Fibroblast of gingiva (primary cell): ENCODE measurements at places on chromosomes 16 and 17.
A peak's percentile ranks its signal among the peaks of the same experiment; 100 is the strongest.

- DNase-seq: no peak
Measured at GRCh38 chr16:88416686-88417085, 33.9 kb downstream of the ZNF469 start.

GRCh38 chr17:59825533-59826322, 67.0 kb downstream of the TUBD1 start:
- peak; percentile 97 for DNase-seq

DNA sequence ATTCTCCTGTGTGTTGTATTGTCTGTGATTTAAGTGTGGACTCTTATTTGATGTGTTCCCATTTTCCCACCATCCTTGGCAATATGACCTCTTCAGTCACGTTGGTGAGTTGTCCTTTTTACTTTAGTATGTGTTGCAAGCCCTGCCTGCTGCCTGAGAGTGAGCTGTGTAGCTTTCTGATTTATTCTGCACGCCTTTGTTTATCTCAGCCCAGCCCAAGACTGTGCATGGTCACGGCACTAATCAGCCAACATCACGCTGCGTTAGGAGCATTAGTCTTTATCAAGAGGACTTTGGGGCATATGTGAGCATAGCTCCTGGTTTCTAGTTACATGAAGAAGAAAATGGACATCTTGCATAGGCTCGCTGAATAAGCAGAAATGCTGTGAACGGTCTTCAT, 6.0 kb downstream of the TOM1L1 start:
- no peak for DNase-seq

- no peak for DNase-seq
Measured at GRCh38 chr16:83806731-83807130, 1.0 kb upstream of the HSBP1 start.

- DNase-seq: peak; percentile 97
Measured at GRCh38 chr17:59842901-59843652, 49.7 kb downstream of the TUBD1 start.

DNA sequence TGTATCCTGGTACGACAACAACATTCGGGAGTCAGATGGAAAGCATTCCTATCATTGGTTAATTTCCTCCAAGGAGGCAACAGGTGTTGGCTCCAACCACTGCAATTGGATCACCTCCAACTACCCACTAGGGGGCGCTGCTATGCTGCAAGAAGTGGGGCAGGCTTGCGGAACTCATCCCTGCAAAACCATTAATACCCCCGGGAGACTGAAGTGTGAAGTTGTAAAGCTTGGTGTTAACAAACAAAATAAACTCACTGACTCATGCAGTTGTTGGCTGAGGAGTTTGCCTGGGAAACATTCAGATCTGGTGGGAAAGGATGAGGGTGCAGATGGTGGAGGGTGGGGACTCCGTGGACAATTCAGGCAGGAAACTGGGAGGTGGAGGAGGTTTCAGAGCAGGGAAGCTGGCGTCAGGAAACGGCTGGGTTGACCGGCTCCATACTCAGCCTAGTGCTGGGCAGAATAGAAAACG, 84.9 kb downstream of the HS3ST2 start:
- DNase-seq: peak; percentile 30
